ENCODE measurements at places on chromosomes 2 and 18. TPM values are rescaled to one million over a fixed set of nuclear protein-coding genes. Genes with fewer than 3 reads are reported as not detected.
A peak's percentile ranks its signal among the peaks of the same experiment; 100 is the strongest.

DNA sequence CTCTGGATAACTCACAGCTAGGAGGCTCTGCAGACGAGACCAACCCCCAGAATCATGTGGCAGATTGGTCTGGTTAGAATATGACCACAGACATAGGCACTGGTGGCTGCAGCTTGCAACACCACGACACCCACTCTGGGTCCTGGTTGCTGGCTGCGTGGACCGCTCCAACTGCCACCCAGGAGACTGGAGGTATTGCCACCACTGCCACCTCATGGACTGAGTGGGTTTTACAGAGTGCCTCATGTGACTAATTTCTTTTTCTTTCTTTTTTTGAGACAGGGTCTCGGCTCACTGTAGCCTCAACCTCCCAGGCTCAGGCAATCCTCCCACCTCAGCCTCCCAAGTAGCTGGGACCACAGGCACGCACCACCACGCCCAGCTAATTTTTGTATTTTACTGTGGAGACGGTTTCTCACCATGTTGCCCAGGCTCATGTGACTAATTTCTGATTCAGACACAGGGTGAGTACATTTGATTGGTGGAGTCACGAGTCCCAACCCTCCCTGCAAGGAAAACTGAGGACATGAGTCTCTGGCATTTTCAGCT is 29.9 kb upstream of the NT5DC4 start:
- DNase-seq = peak; percentile 48

- DNase-seq = no peak
Observed at GRCh38 chr2:63053081-63053888, 2.7 kb downstream of the OTX1 start.

- no peak for DNase-seq
Observed at GRCh38 chr2:96306370-96306769, 1.0 kb upstream of the SNRNP200 start.

- DNase-seq = peak; percentile 7
Observed at GRCh38 chr2:187617905-187618304, 63.7 kb upstream of the TFPI start.

GRCh38 chr2:26555246-26556133 is 77.6 kb upstream of the OTOF start:
- DNase-seq = no peak

DNA sequence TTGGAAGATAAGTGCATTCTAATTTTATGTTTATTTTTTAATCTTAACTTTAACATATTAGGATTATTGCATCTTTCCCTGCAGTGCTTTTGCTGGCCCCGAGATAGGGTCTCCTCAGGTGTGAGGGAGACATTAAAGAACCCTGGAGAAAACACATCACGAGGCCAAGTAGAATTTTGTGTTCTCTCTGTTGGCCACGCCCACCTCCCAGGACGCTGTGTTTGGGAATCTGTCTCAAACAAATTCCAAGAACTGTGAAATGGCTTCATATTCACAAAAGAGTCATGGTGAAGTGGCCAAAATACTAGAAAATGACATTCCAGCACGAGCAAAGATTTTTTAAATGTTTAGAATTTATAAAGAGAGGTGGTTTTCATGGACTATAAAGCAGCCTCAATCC is 27.3 kb downstream of the RNF144A start:
- no peak for DNase-seq

DNA sequence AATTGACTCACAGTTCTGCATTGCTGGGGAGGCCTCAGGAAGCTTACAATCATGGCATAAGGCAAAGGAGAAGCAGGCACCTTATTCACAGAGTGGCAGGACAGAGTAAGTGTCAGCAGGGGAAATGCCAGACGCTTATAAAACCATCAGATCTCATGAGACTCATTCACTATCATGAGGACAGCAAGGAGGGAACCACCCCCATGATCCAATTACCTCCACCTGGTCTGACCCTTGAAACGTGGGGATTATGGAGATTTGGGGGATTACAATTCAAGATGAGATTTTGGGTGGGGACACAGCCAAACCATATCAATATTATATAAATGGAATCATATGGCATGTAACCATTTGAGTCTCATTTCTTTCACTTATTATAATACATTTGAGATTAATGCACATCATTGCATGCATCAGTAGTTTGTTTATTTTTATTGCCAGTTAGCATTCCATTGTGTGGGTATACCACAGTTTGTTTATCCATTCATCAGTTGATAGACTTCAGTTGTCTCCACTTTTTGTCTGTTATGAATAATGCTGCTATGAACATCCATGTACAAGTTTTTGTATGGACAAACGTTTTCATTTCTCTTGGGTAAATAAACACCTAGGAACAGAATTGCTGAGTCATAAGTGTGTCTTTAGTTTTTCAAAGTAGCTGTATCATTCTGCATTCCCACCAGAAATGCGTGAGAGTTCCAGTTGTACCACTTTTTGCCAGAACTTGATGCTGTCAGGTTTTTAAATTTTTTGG is 5.8 kb upstream of the SRBD1 start:
- DNase-seq = peak; percentile 69

DNA sequence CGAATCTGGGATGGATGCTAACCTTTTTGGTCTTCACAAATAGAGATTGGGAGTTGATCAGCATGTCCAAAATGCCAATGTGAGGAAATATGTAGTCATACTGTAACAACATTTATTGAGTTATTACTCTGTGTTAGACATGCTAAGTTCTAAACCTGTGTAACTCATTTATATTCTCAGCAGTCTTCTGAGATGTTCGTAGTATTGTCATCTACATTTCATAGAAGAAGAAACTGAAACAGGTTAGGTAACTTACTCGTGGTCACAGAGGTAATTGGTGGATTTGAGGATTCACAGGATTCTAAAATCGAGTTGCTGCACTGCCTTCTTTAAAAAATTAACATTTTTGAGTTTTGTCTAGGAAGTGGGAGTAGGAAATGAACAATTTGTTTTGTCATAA is 162.1 kb downstream of the UBE2E3 start:
- no peak for DNase-seq

GRCh38 chr2:44964752-44965236 is 23.3 kb downstream of the SIX3 start:
- no peak for DNase-seq

DNA sequence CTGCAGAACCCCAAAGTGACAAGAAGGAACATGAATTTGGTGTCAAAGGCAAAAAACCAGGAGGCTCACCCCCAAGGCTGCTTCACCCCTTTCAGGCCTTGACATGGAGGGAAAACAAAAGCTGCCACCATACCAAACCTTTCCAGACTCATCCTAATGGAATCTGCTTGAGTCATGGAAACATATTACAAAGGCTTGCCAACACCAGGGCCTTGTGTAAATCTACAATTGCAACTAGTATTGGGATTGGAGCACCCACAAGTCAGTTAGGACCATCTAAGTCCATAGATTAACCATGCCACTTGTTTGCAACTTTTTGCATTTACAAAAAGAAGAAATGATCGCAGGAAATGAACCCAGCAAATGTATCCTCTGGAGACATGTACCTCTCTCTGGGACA is 297.6 kb downstream of the CDCA7 start:
- peak; percentile 98 for DNase-seq

DNA sequence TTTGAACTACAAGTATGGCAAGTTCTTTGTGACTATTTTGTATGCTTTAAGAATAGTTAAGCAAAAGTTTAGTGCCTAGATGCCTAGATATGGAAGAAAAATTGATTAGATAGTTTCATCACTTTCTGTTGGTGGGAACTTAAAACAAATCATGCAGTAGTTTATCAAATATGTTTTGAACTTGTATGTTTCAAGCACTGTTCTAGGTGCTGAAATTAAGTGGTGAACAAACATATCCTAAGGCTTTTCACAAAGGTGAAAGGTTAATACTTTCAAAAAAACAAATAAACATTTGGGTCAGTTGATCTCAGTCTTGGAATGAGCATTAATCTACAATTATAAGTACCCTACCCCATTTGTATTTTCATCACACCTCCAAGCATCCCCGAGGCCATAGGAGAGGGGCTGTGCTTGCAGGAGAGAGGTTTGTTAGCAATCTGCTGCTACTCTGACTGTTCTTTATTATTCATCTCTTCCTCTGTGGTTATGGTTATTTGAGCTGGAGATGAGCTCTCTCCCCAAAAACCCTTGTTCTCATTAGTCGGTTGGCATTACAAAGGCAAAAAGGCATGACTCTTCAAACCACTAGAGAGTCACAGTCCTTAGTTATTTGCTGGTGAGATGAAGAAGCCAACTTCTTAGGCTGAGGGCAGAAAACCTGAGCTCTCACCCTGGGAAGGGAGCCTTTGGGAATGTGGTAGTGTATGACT is 103.9 kb upstream of the FHL2 start:
- peak; percentile 61 for DNase-seq

GRCh38 chr18:73668051-73668450 is 479.6 kb downstream of the FBXO15 start:
- no peak for DNase-seq

DNA sequence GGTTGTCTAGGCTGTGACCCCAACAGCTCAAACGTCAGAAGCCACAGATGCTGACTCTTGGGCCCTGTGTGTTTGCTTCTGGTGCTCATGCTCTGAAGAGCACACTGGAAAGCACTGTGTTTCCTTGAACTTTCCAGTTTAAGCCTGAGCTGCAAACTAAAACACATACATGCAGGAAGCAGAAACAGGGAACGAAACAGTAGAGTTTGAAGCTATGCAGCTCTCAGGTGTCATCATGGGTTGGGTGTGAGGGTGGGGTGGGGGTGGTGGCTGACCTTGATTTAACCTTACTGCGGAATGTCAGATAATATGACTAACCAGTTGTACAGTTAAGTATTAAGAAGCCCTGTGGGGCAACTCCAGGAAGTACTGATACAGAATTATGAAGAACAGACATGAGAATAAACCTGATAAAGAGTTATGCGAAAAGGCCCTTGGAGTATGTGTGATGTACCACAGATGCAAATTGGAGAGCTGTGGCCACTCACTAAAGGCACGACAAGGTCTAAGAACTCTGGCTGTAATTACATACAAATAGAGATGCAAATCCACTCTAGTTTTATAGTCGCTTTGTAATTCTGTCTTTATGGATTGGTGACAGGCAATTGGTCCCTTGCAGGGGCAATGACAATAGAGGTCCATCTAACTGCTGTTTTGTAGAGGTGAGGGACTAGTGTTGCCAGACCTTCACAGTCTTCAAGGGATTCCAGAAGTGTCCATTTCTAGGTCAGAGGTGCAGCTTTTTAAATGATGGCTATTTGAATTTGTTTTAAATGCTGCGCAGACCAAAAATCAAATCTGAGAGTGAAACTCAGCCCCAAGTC is 273.1 kb downstream of the NAPG start:
- DNase-seq = peak; percentile 11

- no peak for DNase-seq
Observed at GRCh38 chr2:128037649-128038048, 9.8 kb upstream of the SAP130 start.

- no peak for DNase-seq
Observed at GRCh38 chr2:221708902-221709301, 136.8 kb upstream of the EPHA4 start.

GRCh38 chr18:56188529-56189275 is 449.7 kb downstream of the TXNL1 start:
- no peak for DNase-seq

The GCKR gene
- total RNA-seq = 0.26 TPM

DNA sequence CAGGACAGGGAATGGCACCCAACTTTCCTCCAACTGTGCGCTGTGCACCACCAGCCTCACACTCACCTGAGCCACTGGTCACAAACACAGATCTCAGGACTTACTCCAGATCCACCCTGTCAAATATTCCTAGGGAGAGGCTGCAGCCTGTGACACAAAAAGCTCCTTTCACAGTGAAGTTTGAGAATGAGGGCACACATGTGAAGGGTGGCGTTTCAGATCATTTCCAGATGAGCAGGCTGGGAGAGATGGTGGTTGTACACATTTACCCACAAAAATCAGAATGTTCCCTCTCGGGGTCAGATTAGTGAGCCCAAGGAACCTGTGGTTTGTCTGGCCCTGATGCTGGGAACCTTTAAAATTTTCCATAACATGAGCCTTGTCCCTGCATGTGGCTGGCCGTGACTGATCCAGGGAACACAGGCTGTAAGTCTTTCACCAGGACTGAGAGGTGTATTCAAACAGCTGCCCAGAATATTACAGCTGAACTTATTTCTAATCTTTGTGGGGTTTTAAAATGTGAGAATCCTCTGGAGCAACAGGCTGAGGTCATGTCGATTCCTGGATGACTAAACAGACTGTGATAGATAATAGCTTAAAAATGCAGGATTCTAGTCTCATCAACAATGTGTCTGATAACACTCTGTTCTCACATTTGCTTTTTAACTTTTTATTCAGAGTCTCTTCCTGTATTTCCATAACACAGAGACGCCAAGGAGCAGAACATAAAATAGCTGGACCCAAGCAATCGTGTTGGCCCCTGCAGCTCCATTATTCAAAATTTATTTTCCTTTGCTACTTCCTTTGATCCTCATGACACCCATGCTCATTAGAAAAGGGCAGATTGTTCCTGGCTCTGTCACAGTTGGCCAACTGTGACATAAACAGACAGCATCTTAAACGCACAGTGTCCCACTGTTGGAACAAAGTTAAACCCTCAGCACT is 35.5 kb downstream of the IL1R2 start:
- peak; percentile 89 for DNase-seq

GRCh38 chr18:56907771-56908170 is 239.1 kb upstream of the BOD1L2 start:
- DNase-seq = no peak

DNA sequence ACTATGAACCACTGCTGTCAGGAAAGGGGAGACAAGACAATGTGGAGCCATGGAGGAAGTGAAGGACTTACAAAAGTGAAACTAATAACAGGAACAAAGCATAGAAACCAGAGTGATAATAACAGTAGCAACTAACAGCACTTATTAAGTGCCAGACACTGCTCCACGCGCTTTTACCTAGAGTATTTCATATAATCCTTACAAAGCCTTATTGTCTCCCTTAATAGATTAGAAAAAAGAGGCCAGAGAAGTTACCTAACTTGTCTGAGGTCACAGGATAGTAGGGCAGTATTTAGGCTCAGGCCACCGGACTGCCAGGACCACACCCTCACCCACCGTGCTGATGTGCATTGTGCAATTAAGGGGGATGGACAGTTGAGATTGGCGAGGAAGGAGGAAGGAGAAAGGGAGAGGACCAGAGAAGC is 98.6 kb upstream of the NFU1 start:
- DNase-seq = no peak

DNA sequence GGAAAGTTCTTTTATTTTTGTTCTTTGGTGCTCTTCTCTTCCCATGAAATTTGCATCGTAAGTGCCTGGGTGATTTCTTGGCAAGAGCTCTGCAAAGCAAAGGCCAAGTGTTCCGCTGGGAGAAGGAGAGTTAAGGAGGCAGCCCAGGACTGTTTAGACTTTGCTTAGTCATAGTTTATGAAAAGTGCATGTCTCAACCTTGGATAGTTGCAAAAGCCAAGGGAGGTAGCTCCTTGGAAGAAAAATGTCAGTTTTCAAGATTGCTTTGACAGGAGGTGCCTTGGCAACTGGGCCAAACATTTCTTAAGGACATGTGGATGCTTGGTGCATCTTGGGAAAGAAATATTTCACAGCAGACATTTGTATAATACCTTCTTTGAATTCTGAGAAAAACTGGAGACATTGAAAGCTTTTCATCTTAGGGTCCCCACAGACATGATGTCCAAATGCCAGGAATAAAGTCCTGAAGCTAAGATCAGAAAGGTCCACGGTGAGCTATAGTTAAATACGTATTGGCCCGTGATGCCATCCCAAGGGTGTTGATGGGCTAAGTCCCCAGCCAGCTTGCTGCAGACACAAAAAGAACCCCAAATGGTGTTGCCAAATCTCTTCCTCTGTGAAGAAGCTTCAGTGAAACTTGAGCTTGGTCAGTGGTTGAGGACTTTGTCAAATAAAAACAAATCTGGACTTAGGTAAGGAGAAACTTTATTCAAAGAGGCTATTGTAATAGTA is 96.3 kb upstream of the THUMPD2 start:
- DNase-seq = peak; percentile 96

Data from fibroblast of lung (primary cell).